ENCODE measurements at places on chromosomes 2 and 18.

DNA sequence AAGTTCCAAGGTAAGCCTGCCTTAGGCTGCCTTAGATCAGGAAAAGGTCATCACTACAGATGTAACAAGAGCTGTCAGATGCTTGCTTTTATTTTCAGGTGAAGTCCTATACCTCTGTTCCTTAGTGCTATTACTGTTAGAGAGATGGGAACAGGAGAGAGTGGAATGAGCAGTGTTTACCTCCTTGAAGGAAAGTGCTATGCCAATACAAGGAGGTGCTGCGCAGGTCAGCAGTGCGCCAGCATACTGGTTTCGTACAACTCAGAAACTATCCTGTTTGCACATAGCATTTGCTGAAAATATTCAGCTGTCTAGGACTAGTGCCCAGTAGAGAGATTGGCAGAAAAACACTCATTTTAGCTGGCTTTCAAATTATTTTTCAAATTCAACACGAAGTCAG is 413.0 kb upstream of the RAB12 start:
- no peak for DNase-seq

DNA sequence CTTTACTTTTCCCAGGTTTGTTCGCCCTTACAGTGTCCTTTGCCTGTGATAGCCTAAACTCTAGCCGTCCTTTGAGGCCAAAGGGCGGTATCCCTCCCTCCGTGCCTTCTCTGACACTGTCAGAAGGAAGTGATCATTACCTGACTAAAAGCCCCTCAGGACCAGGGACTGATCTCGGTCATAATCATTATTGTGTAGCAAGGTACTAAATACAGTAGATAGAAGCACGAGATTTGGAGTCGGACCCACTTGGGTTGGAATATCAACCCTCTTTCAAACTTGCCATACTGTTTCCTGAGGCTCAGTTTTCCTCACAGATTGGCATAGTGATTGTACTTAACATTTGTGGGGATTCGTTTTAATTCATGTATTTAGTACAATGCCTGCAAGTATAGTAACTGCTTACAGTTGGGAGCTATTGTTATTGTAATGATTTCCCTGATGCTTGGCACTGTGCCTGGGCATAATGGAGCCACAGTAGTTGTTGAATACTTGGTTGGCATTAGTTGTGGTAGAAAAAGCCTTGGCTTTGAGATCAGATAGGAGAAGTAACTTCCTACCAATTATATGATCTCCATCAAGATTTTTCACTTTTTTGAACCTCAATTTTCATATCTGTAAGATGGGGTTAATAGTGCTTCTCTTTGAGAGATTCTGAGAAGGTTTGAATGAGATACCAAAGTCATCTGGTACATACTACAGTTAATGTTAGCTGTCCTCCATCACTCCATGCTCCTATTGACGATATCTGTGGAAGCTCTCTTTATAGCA is 836 bp downstream of the STK11IP start:
- DNase-seq, result no peak

GRCh38 chr2:80420530-80421208 is 116.1 kb upstream of the LRRTM1 start:
- DNase-seq, result no peak

GRCh38 chr2:101820519-101820918 is 123.0 kb downstream of the MAP4K4 start:
- DNase-seq, result no peak

DNA sequence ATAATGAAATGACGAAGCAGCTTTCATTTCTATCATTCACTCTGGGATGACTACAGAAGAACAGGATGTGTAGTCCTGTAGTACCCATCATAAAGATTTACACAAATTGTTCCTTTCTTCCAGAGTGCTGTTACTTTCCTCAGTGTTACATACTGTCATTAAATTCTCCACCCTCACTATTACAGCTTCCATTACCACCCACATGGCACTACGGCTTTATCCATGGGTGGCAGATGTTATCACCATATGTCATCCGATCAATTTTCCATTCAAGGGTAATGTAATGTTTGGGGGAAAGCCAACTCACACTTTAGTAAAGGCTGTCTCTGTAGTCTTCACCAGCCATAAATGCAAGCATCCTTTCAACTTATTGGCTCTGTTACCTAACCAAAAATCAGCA is 7.1 kb upstream of the CSRNP3 start:
- DNase-seq, result no peak
